Right ventricle myocardium inferior (tissue), 1 donor: ENCODE measurements at places on chromosomes 16 and 17. TPM values are rescaled to one million over a fixed set of nuclear protein-coding genes. Genes with fewer than 3 reads are reported as not detected.
A peak's percentile ranks its signal among the peaks of the same experiment; 100 is the strongest.

GNG13 gene
- total RNA-seq = not detected

HERPUD1 gene
- 114 TPM for total RNA-seq

NOG gene
- 0.70 TPM for total RNA-seq

MYH2 gene
- not detected for total RNA-seq

MYLK3 gene
- total RNA-seq = 261 TPM

RPH3AL gene
- total RNA-seq = 3.6 TPM

ZG16B gene
- total RNA-seq = 0.35 TPM

TRAP1 gene
- total RNA-seq = 134 TPM

EXOC7 gene
- 70.9 TPM for total RNA-seq

- DNase-seq = no peak
These were observed 31.4 kb upstream of the GPRC5B start for GRCh38 chr16:19916064-19916463.

GRCh38 chr17:82365606-82366295, 5.8 kb upstream of the UTS2R start:
- DNase-seq = no peak

GRCh38 chr17:5630434-5630833, 46.1 kb upstream of the NLRP1 start:
- DNase-seq = no peak

DNA sequence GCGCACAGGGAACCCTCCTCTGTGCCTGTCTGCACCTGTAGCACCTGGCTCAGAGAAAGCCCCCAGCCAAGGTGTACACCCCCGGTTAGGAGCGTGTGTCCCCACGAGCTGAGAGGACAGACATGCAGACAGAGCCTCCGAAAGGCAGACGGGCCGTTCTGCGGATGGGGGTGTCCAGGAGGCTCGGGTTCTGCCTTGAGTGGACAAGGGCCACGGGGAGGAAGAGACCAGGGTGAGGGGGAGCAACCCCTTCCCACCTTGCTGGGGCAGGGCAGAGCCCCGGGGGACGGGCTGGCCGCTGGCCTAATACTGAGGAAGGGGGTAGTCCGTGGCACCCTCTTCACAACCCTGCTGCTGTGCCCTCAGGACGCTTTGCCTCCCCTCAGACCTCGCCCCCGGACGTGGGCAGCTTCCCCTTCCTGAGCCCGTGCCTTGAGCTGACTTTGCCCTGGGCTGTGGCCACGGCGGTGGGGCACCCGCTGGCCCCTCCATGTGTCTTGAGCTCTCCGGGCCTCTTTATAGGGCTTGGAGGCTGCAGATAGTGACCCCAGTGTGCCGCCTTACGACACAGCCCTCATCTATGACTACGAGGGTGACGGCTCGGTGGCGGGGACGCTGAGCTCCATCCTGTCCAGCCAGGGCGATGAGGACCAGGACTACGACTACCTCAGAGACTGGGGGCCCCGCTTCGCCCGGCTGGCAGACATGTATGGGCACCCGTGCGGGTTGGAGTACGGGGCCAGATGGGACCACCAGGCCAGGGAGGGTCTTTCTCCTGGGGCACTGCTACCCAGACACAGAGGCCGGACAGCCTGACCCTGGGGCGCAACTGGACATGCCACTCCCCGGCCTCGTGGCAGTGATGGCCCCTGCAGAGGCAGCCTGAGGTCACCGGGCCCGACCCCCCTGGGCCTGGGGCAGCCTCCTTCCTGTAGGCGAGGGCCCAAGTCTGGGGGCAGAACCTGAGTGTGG, 5.7 kb downstream of the SLC22A31 start:
- peak; percentile 55 for DNase-seq

DNA sequence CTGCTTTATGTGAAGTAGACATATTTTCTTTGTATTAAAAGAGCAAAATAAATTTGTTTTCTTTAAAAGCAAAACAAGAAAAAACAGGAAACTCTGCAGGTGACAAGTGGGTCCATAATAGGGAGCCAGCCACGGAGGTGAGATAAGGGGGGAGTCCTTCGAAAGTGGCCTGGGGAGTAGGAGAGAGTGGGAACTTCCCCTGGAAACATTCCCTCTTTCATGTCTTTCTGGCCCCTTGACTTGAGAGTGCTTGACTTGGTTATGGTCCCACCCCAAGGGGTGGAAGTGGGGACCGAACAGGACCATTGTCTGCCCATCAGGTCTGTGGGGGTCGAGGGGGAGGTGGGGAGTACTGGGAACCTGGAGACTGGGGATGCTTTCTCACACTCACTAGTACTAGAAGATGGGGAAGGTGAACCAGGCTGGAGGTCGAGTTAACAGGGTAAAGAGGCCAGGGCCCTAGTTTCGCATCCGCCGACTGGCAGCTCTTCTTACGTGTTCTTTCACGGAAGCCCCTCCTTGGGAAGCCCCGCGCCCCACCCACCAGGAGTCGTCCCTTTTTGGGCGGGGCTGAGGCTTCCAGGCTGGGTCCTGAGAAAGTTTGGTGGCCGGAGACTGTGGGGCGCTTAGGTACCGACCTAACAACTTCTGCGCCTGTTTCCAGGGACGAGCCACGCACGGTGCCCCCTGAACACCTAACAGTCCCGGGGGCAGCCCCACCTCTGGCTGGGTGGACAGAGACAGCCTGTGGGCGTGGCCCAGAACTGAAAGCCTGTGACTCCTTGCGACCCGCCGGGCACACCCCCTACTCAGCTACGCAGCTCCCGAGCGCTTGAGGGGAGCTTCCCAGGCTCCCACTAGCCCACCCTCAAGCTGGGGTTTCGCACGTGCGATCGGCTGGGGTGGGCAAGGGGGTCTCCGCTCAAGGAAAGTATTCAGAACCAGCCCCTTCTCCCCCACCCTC, 790 bp downstream of the TRADD start:
- peak; percentile 81 for DNase-seq

DNA sequence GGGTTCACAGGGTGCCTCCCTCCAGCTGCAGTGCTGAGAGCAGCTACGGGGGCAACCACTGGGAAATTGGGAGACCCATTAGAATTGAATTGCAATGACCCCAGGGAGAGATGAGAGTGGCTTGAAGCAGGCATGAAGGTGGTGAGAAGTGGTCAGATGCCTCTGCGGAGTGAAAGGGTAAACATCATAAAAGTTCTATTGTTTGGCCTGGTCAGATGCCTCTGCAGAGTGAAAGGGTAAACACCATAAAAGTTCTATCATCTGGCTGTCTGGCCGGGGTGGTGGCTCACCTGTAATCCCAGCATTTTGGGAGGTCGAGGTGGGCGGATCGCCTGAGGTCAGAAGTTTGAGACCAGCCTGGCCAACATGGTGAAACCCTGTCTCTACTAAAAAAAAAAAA, 53.5 kb downstream of the TNFRSF13B start:
- DNase-seq = no peak

GRCh38 chr17:28492352-28493310, 13.5 kb upstream of the FOXN1 start:
- no peak for DNase-seq

- DNase-seq = no peak
These were observed 13.5 kb upstream of the MTMR4 start for GRCh38 chr17:58527949-58528348.

- DNase-seq = no peak
These were observed 538.0 kb downstream of the CDH13 start for GRCh38 chr16:83164816-83165215.

GRCh38 chr17:3735515-3735914, 11.8 kb downstream of the HASPIN start:
- no peak for DNase-seq

DNA sequence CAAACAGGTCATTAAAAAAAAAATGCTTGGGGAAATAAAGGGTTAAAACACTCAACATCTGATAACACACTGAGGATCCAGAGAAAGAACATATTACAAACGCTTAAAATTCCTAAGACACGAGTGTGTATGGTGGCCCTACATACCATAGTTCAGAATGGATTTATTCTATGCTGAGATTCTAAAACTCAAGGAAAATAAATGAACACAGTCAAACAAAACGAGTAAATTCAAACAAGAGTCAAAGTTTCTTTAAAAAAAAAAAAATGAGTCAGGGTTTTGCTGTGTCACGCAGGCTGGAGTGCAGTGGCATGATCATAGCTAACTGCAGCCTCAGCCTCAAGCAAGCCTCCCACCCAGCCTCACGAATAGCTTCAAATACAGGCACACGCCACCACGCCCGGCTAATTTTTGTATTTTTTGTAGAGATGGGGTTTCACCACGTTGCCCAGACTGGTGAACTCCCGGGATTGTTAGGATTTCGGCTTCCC, 17.4 kb downstream of the CRK start:
- DNase-seq = no peak

DNA sequence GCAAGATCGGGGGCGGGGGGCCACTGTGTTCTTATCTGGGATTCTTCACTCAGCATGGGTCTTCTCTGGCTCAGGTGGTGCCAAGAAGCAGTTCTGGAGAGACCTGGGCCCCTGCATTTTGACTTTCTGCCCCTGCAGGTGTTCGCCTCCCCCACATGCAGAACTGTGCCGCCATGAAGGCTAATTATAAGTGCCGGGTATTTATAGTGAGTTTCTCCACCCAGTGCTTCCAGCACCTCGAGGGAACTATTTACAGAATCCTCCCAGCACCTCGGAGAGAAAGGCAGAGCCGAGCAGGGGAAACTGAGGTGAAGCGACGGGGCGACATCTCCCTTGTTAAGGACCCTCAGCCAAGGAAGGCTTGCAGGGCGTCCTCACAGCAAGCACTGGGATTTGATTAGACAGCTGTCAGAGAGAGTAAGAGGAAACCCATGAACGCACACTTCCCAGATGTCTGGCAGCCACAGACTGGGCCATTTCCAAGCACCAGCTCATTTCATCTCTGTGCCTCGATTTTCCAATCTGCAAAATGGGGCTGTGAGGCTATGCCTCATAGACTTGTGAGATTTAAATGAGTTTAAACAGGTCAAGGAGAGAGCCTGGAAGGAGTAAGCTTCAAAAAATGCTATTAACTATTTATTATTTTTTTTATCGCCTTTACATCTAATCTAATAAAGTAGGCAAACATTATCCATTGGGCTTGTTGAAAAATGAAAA, 36.4 kb upstream of the GRIN2A start:
- DNase-seq = no peak

GRCh38 chr16:53632526-53632925, 71.1 kb downstream of the RPGRIP1L start:
- no peak for DNase-seq
